ENCODE measurements at places on chromosomes 1 and 21.

- DNase-seq: no peak
Observed at GRCh38 chr1:243505986-243506689, 250.3 kb downstream of the SDCCAG8 start.

GRCh38 chr1:185144233-185144632, 12.5 kb downstream of the TRMT1L start:
- DNase-seq: no peak

DNA sequence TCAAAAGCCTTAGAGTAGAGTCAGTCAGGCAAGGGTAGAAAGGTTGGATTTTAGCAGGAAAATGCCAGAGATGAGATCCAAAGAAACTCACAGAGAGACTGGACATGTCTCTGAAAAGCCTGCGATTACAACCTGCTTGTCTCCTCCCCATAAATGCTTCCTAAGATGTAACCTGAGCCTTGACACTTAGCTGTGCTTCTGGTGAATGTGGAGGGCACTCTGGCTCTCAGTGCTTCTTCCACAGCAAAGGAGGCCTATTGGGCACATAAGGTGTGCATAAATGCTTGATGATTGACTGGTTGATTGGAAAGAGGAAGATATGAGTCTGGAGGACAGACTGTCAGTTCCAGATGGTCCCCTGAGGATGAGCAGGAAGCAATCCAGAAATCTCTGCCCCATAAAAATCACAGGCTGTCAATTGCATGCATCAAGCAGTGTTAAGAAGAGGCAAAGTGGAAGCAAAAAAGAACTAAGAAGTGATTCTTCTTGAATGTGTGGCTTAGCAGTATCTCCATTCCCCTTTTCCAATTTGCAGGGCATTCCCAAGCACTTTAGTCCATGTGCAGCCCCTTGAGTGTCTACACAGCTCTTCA, 236.2 kb upstream of the RRP15 start:
- DNase-seq: no peak

GRCh38 chr1:147598621-147599361, 57.5 kb downstream of the BCL9 start:
- no peak for DNase-seq

DNA sequence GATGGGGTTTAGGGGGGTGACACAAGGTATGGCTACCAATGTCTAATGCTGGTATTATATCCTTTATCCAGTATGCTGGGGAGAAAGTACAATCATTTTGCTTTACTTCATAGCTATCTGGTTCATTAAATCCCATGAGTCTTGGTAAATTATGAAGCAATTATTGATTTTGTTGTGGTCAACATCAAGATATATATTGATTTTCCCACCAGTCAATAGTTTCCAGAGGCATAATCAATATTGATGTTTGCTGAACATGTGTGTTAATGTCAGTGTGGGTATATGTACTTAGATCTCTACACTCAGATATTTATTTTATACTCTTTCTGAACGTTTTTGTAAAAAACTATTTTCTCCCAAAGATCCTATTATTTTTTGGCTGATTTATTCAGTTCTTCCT, 155.5 kb downstream of the BACH1 start:
- no peak for DNase-seq

GRCh38 chr1:90712915-90713730, 4.0 kb downstream of the BARHL2 start:
- DNase-seq: no peak

- no peak for DNase-seq
Observed at GRCh38 chr1:1196431-1197187, 9.8 kb downstream of the TNFRSF18 start.

GRCh38 chr1:6794164-6794563, 8.9 kb downstream of the CAMTA1 start:
- DNase-seq: no peak

GRCh38 chr21:45876381-45877170, 105.0 kb upstream of the COL6A1 start:
- no peak for DNase-seq

DNA sequence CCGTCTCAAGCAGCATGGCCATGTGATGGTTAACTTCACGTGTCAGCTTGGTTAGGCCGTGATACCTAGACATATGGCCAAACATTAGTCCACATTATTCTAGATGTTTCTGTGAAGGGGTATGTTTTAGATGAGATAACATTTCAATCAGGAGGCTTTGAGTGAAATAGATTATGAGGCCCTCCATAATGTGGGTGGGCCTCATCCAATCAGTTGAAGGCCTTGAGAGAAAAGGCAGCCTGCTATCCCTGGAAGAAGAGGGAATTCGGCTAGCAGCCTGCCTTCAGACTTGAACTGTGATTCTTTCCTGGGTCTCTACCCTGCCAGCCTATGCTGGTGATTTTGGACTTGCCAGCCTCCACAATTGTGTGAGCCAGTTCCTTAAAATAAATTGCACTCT, 90.1 kb downstream of the ZSCAN20 start:
- DNase-seq: no peak

- DNase-seq: no peak
Observed at GRCh38 chr1:192002063-192002462, 156.2 kb upstream of the RGS18 start.

DNA sequence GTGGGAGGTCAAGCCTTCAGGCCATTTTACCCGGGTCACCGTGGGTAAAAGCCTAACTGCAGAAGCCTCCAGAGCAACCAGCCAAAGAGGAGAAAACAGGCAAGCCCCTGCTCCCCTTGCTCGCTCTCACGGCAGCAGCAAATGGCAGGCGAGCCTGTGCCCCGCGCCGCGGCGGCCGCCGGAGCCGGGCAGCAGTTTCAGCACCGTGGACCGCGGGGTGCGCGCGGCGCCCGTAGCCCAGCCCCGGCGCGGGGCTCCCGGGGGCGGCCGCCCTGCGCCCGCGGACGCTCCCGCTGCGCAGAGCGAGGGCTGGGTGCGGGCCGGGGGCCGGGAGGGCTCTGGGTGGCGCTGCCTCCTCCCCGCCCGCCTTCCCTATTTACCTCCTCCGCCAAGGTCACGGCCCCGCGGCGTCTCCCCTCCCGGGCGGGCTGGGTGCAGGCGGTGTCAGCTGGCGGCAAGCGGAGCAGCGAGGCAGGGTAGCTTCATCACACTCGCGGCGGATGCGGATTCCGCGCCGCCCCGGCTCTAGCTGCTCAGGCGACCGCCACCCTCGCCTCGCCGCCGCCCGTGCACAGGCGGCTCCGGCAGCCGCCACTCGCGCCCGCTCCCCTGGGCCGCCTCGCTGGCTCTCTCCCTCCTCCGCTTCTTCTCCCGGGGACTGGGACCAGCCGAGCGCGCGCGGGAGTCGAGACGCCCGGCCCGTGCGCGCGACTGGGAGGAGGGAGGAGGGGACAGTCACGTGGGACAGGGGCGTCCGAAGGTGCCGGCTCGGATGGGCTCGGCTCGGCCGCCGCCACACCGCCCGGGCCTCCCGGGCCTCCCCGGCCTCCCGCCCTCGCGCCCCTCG, at the start of gene RGS7:
Gene RGS7 (minus strand): TSS at position 687 of the 847 bp plus-strand sequence.
- DNase-seq: no peak

- DNase-seq: no peak
Observed at GRCh38 chr1:166703726-166704462, 135.4 kb upstream of the POGK start.

- DNase-seq: no peak
Observed at GRCh38 chr1:212283741-212284140, 1.5 kb upstream of the PPP2R5A start.

DNA sequence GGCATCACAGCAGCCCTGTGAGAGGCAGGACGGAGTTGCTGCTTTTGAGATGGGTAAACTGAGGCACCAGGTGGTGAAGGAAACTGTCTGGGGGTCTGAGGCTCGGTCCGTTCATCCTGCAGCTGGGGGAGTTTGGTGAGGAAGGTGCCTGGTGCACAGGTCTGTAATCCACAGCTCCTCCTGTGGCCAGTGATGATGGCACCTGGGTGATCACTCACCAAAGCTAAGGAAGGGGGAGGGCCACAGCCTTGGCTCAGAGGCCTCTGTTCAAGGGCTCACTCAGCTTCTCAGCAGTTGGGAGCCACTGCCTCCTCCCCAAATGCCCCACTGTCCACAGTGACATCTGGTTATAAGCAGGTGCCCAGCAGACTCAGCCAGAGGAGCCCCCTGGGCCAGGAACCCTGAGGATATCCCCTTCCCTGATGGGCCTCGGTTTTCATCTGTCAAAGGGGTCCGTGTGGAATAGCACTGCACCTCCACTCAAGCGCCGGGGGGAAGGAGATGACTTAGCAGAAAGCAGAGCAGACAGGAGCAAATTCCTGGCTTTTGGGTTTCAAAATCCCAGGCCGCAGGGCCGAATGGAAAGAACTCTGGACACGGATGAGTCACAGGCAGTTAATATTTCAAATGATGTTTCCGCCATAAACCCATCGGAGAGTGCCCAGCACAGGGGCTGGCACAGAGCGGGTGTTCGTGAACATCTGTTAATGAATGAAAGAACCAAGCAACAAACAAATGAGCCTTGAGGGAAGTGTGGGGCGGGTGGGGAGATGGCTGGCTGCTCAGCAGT, 82.8 kb downstream of the DMRTB1 start:
- DNase-seq: peak; percentile 12

DNA sequence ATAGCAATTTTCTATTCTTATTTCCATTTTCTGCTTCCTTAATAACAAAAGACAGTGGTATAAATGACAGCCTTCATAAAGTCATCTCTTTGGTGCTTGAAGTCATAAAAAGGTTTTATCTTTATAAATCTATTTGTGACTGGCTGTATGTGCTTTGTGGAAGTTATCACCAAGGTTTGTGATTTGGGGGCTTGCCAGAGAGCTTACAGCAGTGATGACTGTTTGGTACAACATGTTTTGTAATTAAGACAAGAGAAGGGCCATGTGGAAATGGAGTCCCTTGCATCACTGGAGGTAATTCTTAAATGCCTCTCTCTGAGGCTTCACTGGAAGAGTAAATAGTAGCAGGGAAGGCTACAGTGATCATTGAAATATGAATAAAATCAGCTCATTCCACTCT, 2.7 kb downstream of the SLC35F3 start:
- no peak for DNase-seq

DNA sequence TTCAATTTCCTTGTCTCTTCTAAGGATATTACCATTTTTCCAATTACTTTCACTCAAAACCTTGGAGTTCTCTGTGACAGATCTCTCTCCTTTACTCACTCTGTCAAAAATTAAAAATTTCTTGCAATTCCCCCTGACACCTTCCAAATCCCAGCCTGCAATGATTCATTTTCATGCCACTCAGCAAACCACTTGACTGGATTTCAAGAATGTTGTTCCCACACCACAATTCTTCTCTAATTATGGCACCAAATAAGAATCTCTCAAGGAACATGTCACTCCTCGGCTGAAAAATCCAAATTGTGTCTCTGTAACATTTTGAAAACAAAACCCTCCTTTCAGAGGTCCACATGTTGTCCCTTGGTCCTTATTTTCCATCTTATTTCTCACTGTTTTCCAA, 438.9 kb upstream of the ZP4 start:
- DNase-seq: no peak

- no peak for DNase-seq
Observed at GRCh38 chr1:60367532-60367931, 294.0 kb upstream of the C1orf87 start.

DNA sequence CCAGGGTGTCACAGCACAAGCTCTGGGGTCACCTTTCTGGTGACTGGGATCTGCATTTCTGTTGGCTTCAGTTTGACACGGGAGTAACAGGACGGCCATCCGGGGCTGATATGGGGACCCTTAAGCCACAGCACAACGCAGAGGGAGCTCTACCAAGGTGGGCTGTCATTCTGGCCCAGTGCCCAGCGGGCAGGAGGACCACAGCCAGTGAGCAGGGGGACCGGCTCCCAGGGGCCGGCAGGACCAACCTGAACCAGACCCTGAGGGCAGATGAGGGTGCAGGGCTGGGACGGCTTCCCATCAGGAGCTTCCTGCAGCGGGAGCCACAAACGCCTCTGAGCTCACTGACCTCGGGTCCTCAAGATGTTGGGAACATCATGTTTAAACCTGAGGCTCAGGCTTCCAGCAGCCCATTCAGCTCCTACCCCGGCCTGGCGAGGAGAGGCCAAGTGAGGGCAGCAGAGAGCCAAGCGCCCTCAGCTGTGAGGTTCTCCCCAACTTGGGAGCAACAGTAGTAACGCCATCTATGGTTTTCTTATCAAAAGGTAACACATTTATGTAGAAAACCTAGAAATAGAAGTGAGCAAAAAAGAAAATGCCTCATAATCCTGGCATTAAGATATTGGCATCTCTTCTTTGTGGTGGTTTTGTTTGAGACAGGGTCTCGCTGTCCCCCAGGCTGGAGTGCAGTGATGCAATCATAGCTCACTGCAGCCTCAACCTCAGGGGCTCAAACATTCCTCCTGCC, 26.8 kb downstream of the TMEM201 start:
- DNase-seq: peak; percentile 13

DNA sequence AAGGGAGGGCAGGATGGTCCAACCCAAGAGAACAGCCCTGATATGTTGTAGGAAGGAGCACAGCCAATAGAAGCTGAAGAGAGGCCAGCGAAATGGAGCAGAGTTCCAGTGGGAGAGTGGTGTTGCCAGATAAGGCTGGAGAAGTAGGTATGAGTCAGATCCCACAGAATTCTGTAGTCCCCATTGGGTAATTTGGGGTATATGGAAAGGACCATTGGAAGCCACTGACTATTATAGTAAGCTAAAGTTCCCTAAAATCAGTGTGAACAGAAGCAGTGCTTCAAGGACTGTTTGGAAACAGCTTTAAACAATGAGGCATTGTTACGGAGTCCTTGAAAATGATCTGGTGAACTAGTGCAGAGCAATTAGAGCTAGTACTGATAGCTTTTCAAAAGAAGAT, 63.0 kb downstream of the DISP1 start:
- DNase-seq: no peak

- DNase-seq: no peak
Observed at GRCh38 chr21:14530592-14530991, 15.5 kb downstream of the SAMSN1 start.

GRCh38 chr1:1164361-1164700, 9.3 kb upstream of the TTLL10 start:
- no peak for DNase-seq

DNA sequence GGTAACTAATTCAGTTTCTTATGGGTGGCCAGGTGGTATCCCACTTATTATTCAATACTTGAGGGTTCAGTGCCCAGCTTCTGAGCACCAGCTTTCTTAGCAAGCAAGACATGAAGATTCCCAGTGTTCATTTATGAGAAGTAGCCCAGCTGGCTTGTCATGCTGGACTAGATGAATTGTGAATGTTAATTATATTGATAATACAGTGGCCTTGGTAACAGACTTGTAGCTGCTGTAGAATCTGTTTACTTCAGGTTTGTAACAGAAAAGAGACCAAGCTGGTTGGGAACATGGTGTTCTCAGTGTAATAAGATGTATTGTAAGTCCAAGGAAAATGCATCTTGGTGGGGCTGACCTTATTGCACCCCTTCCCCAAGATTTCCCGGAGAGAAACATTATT, 10.1 kb downstream of the AHCYL1 start:
- no peak for DNase-seq

GRCh38 chr1:116882866-116883265, 26.9 kb upstream of the PTGFRN start:
- DNase-seq: no peak

DNA sequence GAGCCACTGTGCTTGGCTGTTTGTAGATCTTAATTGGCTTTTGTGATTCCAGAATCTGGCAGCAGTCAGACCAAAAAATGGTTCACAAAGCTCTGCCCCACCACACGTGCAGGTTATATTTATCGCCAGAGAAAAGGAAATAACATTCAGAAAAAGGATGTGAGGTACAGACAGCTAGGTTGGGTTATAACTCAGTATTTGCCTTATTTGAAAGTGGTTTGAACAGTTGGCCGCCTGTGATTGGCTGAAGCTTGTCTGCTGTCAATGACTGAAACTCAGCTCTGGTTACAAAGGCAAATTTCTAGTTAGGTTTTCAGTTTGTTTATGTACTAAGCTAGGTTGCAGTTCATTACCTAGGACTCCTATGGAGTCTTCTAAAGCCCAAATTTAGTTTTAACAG, 9.6 kb downstream of the SH3BGR start:
- DNase-seq: no peak

- no peak for DNase-seq
Observed at GRCh38 chr1:34850382-34850781, 9.2 kb downstream of the SMIM12 start.

All from NK-92 treated with Interleukin-12 subunit alpha and Interleukin-12 subunit beta, amount 100 ng/mL, for 24 hours (cell line).